ENCODE measurements at places on chromosomes 2 and 18.
A peak's percentile ranks its signal among the peaks of the same experiment; 100 is the strongest.

GRCh38 chr2:208098267-208098666 is 26.1 kb downstream of the CRYGD start:
- no peak for DNase-seq

- peak; percentile 56 for DNase-seq
These were observed 502 bp downstream of the TUBB6 start for GRCh38 chr18:12308386-12309100.

- no peak for DNase-seq
These were observed 13.2 kb downstream of the FN1 start for GRCh38 chr2:215422676-215423075.

- DNase-seq = no peak
These were observed 103.4 kb downstream of the DYSF start for GRCh38 chr2:71556692-71557250.

- DNase-seq = no peak
These were observed 22.2 kb upstream of the AFTPH start for GRCh38 chr2:64501946-64502345.

GRCh38 chr2:233140978-233141377 is 80.8 kb downstream of the INPP5D start:
- no peak for DNase-seq

- DNase-seq = no peak
These were observed 45.9 kb upstream of the SPOPL start for GRCh38 chr2:138455691-138456090.

- DNase-seq = no peak
These were observed 237.3 kb downstream of the C1D start for GRCh38 chr2:67825476-67825875.

GRCh38 chr2:20232837-20233207 is 7.9 kb upstream of the SDC1 start:
- DNase-seq = no peak

- no peak for DNase-seq
These were observed 433.0 kb upstream of the CHAC2 start for GRCh38 chr2:53334610-53335009.

DNA sequence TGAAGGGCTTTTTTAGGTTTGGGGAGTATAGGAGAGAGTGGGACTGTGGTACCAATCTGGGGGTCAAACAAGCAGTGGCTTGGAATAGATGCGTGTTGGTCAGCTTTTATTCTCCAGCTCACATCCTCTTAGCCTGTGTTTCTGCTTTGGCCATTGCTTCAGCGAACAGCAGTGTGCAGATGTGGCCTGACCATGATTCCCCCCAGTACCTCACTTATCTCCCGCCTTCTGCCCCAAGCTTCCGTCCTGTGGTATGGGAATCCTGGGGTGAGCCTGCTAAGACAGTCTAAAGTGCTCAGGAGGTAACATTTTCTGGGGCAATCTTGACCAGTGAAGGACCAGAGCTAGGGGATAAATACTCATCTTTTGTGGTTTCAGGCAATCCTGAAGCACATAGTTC is 84.9 kb upstream of the TNP1 start:
- DNase-seq = no peak

DNA sequence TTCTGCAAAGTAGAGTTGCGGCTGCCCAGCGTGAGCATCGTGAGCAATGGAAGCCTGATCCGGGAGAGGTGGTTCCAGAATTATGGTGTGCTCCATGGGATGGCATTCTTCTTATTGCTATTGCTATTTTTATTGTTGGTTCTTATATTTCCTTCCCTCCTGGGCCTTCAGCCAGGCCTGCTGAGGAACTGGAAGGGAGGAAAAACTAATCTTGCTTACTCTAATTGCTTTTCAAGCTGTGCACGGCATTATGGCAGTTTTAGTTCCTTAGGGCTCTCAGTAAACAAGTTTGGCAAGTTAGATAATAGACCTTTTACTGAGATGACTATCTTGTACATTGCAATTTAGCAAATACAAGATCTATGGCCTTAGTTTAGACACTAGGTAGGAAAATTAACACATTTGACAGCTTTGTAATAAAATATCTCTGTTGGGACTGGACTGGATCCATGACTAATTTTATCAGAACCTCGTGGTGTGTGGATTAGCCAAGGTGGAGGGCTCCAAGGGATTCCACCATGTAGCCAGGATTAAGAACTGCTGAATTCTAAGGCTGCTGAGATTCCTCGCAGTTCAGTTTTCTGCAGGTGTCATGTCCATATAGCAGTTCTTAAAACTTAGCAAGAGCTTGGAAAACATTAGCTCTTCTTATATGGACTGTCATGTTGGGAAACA is 6.0 kb downstream of the RSAD2 start:
- no peak for DNase-seq

GRCh38 chr2:215831296-215831913 is 181.9 kb downstream of the MREG start:
- DNase-seq = no peak

- no peak for DNase-seq
These were observed 72.5 kb upstream of the RMDN2 start for GRCh38 chr2:37852585-37853014.

DNA sequence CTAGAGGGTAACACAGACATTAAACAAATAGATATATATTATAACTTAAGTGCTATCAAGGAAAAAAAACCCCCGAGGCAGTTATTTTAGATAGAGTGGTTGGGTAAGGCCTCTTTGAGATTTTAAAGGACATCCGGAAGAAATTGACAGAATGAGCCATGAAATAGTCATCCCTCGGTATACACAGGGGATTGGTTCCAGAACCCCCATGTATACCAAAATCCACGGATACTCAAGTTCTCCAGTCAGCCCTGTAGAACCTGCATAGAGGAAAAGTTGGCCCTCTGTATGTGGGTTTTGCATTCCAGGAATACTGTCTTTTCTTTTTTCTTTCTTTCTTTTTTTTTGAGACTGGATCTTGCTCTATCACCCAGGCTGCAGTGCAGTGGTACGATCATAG is 2.0 kb downstream of the DHX57 start:
- DNase-seq = no peak

- DNase-seq = no peak
These were observed 27.5 kb downstream of the SOS1 start for GRCh38 chr2:39093218-39093898.

GRCh38 chr2:128685841-128686496 is 367.3 kb upstream of the HS6ST1 start:
- no peak for DNase-seq

- DNase-seq = no peak
These were observed 60.4 kb upstream of the IL1R2 start for GRCh38 chr2:101931402-101931801.

All from stimulated activated CD4-positive, alpha-beta T cell treated with anti-CD3 and anti-CD28 coated beads, Interleukin-15, amount 100 ng/mL, for 24 hours (primary cell).